ENCODE measurements at places on chromosomes 12 and 14.

GRCh38 chr12:6961278-6961694, 9.2 kb downstream of the PHB2 start:
- no peak for DNase-seq

DNA sequence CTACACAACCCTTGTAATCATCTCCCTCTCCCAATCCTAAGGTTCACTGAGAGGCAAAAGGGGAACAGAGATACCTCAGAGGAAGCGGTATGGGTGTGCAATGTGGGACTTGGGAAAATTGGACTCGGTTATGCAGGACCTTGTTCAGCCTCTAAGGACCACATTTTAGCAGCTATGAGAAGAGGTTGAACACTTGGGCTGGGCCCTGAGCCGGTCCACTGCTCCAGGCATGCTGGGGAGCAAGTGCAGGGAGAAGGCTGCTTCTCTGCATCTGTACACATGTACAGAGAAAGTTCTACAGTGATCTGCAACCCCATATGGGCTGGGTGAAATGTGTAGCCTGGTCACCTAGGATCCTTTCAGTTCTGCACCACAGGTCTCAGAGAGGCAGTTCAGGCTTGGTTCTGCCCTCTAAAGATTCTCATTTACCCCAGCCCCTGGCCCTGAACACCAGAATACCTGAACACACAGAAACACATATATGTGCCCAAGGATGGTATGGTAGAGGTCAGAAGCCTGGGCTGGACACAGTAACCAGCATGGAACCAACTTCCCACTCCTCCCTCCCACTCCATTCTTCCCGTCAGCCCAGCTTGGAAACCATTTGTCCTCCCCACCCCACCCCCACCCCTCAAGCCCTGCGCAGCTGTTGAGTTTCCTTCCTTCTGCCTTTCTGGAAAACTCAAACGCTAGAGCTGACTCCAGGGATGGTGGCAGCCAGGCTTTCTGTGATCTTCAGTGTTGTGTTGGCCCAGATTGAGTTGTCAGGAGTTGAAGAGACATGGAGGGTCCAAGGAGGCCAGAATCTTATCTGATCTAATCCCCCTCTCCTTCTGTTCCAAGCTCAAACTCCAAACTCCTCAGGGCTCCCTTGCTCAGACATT, 10.4 kb downstream of the HOXC5 start:
- DNase-seq = no peak

- DNase-seq = no peak
These were observed 116.5 kb downstream of the PAH start for GRCh38 chr12:102800565-102800964.

DNA sequence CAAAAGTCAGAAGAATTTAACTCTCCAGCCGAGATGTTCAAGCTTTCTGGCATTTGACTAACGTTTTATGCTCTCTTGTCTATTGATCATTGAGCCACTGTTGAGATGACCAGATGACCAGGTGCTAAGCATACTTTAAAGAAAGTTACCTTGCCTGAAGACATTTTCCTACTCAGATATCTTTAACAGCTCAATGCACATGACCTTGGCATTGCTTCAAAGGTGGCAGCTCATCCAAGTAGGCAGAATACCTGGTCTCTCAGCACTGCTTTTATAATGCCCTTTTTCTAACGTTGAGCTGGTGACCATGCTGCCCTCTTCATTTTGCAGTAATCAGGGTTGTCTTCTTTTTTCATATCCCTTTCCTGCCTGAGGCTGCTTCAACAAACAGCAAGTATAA, 358.1 kb downstream of the RAD51B start:
- DNase-seq = no peak

- DNase-seq = no peak
These were observed 720 bp upstream of the SLC22A17 start for GRCh38 chr14:23353433-23353780.

DNA sequence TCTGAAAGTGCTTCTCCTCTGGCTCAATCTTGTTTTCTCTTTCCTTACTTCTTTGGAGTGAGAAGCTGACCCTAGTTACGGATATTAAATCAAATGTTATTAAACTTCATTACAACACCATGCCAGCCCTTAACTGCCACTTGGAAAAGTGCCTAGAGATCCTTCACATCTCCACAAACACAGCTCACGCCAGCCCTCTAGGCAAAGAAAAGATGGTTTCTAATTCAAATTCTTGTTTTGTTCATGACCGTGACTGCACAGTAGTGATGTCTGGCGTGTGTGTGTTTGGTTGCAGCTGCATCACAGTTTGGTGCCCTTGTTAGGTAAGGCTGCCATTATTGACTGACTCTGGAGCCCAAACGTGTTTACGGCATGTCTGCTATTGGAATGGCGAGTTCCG, 113.0 kb downstream of the BEGAIN start:
- no peak for DNase-seq

DNA sequence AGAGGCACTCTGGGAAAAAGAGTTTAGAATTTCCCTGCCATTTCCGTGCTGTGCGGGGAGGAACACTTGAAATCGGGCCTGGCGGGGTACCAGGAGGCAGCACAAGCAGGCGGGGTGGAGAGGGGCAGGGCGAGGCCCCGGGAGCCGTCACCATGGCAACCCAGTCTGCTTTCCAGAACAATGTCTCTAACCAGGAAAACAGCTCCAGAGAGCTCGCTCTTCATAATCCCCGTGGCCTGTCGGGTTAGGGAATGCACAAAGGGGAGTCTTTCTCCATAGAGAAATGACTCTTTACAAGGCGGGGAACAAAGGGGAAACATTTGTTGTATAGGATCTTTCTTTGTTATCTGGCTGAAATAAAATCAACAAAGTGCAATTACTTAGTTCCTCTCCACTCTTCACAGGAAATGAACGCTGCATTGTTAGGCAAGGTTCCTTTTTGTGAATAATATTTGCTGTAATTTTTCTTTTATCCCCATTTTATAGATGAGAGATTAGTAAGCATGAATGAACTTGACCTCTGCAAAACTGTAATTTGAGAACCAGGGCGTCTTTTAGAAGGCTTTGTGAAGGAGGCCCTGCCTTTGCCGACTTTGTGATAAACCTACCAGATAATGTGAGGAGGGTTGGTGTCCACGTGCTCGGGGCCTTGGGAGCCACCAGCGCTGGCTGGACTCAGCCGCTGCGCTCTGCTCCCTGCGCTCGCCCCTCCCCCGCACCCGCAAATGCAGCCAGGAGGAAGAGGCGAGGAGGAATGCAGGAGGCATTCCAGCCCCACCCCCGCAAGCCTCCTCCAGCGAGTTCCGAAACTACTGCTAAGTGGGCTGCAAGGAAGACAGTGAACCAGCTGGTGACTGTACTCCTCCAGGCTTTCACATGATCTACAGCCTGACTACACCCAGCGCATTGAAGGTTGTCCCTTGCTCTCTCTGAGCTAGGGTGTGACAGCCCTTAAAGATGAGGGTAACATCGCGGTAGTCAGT, 105.2 kb upstream of the ATF7IP start:
- DNase-seq = no peak

- no peak for DNase-seq
These were observed 56.4 kb downstream of the VCPKMT start for GRCh38 chr14:50059763-50060616.

DNA sequence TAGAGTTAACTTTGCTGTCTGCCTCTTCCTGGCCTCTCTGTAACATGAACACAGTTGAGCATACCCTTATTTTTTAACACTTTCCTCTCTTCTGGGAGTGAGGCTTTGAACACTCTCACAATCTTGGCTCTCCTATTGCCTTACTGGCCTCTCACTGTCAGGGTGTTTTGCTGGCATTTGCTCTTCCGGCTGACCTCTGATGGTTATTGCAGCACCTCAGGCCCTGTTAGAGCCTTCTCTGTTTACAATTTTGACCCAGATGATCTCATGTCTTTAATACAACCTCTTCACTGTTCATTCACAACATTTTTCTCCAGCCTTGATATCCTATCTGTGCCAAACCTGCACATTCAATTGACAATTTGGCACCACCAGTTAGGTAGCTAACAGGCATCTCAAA, 357.8 kb upstream of the USP15 start:
- no peak for DNase-seq

DNA sequence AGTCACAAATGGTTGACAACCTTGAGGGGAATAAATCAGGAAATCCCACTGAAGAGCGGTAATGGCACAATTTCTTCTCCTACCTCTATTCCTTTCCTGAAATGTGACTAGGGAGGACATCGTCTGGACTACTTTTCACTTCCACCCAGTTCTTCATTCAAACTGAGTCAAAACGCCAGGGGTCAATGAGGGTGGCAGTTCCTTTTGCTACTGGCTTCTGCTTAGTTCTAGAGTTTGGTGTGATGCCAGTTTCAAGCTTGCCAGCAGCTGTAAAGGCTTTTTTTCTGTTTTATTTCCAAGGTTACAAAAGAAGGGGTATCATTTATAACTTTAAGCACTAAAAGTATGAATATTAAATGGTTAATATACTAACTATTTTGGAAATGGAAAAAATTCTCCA, 286.5 kb downstream of the SOX5 start:
- DNase-seq = no peak

GRCh38 chr12:114194956-114195355, 211.0 kb downstream of the TBX5 start:
- no peak for DNase-seq

GRCh38 chr12:15851045-15851620, 31.1 kb upstream of the STRAP start:
- no peak for DNase-seq

DNA sequence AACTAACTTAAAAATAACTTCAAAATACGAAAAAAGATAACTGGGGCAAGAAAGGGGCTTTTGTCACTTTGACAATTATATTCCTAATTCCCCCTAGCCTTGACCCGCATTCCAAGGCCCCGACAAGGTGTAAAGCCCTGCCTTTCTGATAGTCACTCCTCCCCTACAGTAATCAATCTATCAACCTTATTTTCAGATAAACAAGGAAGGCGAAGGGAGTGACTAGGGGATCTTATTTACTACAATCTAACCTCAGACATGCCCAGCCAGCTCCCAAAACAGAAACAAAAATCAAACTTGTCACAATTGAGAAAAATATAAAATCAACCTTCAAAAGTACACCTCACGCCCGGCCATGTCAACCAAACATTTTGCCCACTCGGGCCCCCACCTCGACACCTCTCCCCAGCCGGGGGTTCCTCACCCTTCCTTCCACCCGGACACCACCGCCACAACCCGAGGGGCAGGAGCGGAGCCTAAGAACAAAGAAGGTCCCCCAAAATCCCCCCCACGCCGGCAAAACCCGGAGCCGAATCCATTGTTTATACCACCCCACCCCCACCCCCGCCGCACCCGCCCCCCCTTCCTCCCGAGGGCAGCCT, 562 bp downstream of the ZFYVE1 start:
- DNase-seq = no peak

DNA sequence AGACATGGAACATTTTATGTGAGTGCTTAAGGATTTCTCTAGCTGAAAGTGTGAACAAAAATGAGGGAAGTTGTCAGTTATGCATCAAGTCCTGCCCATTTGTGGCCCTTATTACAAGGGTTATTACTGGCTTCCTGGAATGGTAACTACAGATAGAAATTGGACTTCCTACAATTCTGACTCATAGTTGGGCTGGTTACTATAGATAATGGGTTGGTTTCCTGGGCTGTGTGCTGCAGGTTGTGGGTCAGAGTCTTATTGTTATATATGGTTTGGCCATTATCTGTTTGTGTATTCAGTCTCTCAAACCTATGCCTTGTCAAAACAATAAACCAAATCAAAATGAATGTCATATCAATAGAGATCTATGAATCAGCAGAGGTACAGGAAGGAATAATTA, 313.7 kb downstream of the ADAMTS20 start:
- no peak for DNase-seq

- DNase-seq = no peak
These were observed 47.4 kb downstream of the SUSD6 start for GRCh38 chr14:69658664-69659261.
